ENCODE measurements at places on chromosomes 5 and 9. TPM values are rescaled to one million over a fixed set of nuclear protein-coding genes. Genes with fewer than 3 reads are reported as not detected.

DNA sequence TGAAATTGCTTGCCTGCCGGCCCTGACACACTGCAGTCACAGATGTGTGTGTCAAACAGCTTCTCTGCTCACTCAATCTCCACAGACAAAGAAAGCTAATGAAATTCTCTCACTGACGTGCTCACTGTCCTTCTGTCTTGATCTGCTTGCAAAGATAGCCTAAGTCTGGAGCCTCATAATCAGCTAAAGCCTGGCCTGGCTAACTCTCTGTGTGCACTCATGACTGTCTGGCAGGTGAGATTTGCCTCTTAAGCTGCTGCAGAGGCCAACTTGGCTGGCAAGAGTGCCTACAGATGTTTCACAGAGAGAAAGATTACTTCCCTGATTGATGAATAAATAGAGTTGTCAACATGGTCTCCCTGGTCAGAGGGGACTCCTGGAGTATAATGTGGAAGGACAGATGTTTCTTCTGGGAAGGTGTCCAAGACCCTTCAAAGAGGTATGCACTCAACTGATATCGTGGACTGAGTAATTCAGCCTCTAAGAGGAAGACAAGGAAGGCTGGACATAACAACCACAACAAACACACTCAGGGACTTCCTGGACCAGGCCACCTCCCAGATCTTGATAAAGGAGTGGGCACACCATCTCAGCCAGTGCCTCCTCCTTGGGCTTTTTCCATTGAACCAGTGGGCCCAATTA lies 362.0 kb downstream of the SPOCK1 start:
- no peak for DNase-seq

- DNase-seq: no peak
These were observed 117.4 kb downstream of the ADAMTS12 start for GRCh38 chr5:33774341-33774740.

DNA sequence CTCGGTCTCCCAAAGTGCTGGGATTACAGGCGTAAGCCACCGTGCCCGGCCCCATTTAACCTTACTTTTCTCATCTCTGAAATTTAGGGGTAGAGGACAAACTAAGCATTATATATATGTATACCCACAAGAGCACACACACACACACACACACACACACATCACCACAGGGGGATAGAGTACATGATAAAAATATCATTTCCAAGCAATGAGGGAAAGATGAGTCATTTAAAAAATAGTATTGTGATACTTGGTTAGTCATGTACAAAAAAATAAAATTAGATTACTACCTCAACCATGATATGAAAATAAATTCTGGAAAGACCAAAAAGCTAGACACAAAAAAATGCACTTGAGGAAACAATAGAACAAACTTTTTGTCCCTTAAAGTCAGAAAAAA lies 67.2 kb downstream of the CDH18 start:
- no peak for DNase-seq

- DNase-seq: no peak
These were observed 53.2 kb upstream of the UBTD2 start for GRCh38 chr5:172336676-172337285.

DNA sequence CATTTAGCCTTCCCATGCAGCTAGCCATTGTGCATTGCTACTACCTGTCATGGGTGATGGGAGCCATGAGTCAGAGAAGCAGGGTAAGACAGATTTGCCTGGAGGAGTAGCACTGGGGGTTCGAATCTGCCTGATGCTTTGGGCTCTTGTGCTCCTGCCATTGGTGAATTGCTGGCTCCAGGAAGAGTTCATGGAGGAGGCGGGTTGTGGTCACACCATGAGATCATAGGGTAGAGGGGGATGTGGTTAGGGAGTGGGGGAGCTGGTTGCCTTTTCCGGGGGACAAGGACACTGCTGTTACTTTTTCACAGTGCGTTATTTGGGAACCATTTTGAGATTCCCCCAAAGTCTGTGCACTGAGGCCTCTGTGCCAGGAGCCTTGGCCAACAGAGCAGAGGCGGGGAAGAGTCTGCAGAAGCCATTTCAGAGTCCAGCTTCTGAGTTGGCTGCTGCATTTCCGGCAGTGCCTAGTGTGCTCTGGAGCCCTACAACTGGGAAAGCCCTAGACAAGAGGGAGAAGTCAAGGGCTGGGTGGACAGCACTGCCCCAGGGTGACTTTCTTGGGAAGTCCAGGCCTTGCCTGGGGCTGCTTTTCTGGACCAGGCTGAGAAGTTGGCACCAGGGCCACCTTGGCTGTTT lies 6.2 kb downstream of the ANGPTL2 start:
- DNase-seq: no peak

- DNase-seq: no peak
These were observed 132.2 kb upstream of the TARS1 start for GRCh38 chr5:33308586-33308985.

DNA sequence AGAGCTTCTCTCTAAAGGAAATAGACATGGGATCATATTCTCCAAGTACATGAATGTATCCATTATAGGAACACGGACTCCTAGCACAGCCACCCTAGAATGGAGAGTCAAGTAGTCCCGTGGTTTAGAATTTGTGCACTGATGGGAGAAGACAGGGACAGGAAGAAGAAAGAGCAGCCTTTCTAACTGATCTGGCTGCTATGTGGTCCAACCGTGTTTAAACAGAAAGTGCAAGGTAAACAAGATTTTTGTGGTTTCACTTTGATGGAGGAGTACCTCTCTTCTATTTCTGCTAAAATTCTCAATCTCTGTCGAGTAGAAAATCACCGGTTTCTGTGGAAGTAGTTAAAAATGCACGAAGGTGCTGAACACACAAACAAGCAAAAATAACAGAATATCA lies 171.3 kb downstream of the ST8SIA4 start:
- DNase-seq: no peak

- no peak for DNase-seq
These were observed 72.7 kb downstream of the ZFAND5 start for GRCh38 chr9:72292256-72292682.

DNA sequence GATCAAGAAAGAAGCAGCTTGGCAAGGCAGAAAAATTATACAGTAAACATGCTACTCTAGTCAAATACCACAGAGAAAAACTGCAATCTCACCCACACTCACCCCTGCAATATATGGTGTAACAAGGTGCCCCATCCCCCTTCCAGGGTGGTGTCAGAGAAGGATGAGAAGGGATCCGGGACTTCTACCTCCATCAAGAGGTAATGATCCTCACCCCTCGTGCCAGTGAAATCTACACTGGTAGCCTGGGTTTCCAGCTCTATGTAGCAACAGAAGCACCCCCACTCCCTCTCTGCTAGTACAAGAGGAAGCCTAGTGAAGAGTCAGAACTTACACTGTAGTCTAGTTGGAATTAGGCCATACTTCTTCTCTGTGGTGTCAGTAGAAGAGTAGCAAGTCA lies 18.9 kb downstream of the SLCO4C1 start:
- no peak for DNase-seq

DNA sequence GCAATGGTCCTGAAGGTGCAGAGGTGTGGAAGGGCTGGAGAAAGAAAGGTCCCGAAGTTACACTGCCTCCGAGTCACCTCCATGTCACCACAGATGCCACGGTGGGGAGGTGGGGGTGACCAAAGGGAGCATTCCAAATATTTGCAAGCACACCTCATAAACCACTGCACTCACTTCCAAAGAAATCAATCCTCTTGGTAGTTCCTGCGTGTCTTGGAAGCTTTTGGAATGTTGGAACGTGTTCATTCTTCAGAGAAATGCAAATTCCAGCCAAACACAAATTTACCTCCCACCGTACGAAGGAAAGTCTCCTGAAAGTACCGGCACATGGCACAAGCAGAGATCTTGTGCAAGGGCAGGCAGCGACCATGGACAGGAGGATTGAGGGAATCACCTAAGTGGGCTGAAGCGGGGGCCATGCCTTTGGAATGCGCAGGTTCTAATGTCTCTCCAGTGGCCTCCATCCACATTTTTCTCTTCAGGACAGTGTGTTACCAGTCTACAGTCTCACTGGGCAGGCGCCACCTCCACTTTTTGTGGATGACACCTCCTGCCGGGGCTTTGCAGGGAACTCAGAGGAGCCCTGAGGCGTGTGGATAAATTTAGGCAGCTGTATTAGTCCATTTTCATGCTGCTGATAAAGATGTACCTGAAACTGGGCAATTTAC lies 54.0 kb downstream of the NSUN2 start:
- no peak for DNase-seq

DNA sequence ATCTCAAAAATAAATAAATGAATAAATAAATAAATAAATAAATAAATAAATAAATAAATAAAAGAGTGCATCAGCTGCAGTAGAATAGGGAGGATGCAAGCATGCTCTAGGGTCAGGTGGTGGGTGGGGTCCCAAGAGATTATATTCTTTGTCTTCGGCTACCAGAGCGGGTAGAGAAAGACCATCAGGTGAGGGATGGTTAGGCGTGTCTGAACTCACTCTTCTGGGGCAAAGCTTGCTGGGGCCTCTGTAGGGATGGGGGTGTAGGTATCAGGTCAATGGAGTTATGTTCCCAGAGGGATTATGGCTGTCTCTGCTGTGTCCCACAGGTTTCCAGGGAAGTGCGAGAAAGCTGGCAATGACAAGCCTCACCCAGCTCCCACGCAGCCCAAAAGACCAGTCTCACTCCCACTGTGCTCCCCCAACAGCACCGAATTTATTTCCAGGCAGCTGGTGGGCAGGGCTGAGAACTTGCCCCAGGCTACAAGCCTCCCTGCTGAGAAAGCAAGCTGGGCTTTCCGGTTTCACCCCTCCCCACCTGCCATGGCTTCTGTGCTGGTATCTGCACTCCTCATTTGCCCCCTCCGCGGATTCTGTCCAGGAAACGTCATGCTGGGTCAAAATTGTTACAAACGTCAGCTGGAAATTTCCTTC lies 180.8 kb downstream of the LURAP1L start:
- no peak for DNase-seq

DNA sequence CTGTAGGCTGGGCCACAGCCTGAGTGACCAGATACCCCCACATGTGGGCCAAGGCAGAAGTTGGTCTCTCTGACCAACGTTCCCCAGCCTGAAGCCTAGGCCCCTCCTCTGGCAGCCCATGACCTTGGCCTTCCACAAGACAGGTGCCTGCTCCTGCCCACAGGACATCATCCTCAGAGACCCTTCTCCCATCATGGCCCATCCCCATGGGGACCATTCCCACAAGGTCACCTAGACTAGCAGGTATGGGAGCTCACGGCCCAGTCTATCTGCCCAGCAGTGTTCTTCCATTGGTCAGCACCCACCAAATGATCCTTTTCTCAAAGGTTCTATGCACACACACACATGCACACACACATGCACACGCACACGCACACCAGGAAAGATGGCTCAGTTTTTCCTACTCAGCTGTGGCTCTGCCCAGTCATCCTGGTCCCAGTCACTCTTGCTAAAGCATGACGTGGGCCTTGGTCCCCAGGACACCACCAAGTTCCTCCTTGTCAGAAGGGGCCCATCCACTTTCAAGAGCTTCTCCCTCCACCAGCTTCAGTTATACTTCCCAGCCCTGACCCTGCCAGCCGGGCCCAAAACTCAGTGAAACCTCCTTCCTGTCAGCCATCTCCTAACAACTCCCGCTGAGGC lies 65.4 kb downstream of the PAX5 start:
- no peak for DNase-seq

- DNase-seq: peak; percentile 25
These were observed 296.7 kb downstream of the ARL15 start for GRCh38 chr5:54013556-54014194.

DNA sequence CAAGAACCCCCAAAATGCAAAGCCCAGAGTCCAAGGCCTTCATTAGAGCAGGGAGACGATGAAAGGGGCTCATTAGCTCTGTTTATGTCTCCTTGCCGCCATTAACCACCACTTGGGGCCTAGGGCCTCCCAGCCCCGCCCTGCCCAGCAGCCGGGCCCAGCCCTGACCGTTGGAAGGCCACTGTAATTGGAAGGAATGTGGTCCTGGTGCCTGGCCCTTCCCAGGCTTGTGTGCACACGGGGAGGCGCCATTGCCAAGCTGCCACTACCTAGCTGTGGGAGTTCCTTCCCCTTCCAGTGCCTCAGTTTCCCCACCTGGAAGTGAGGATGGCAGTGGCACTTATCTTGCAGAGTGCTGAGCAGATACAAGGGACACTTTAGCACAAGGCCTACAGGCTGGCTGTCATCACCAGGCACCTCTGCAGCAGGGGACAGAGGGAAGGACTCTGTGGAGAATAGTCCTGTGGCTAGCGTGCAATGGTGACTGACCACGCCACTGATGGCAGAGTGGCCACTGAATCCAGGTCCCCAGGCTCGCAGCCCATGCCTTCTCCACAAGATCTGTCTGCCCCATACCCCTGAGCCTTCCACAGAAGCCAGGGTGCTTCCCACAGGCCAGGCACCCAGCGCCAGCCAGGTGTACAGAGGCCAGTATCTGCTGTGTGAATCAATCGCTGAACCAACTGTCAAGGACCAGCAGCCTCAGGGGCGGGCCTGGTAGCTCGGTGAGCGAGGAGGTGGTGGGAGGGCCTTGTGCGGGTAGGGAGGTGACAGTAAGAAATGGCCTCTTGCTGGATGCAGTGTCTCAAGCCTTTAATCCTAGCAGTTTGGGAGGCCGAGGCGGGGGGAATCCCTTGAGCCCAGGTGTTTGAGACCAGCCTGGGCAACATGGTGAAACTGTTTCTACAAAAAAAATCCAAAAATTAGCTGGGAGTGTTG lies 20.8 kb downstream of the GBGT1 start:
- DNase-seq: peak; percentile 37

DNA sequence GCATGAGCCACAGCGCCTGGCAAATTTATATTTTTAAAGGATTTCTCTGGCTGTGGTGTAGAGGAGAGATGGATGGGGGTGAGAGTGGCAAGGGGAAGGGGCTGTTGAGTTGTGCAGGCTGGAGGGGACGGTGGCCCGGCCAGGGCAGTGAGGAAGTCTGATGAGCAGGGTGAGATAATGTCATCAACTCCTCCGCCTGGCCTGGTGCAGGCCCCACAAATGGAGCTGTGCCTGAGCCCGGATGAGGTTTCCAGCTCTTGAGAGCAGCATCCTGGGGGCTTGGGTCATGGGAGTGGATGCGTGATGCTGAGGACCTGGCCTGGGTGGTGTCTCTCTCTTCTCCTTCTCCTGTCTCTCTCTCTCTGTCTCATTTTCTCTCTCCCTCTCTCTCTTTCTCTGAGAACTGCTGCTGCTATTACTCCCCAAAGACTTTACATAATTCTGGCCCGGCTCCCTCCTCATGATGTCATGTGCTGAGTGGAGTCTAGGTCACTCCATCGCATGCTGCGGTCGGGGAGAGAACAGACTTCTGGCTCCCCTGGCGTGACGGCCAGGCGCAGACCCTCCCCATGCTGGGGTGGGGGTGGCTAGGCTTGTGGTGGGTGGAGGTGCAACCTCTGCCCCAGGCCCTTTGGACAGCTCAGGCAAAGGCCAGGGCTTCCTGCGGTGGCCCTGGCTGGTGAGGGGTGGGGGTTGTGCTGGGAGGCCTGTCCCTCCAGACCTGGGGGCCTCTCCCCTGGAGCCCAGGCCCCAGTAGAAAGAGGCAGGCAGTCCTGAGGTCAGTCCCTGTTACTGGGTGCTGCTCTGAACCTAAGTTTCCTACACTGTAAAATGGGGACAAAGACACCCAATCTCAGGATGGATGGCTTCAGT lies 26.4 kb downstream of the FGF18 start:
- DNase-seq: no peak

The CDKN2A gene
- total RNA-seq: 16.5 TPM

The GRM6 gene
- total RNA-seq: not detected

The LIFR gene
- not detected for total RNA-seq

The NR5A1 gene
- total RNA-seq: not detected

The MEIKIN gene
- total RNA-seq: not detected

The HK3 gene
- total RNA-seq: 0.30 TPM

The CTSV gene
- total RNA-seq: 0.17 TPM

The GCNT1 gene
- total RNA-seq: 10.4 TPM

The PAPPA gene
- 0.42 TPM for total RNA-seq

All from CD4-positive, CD25-positive, alpha-beta regulatory T cell (primary cell).